ENCODE measurements at places on chromosomes 1 and 21.

DNA sequence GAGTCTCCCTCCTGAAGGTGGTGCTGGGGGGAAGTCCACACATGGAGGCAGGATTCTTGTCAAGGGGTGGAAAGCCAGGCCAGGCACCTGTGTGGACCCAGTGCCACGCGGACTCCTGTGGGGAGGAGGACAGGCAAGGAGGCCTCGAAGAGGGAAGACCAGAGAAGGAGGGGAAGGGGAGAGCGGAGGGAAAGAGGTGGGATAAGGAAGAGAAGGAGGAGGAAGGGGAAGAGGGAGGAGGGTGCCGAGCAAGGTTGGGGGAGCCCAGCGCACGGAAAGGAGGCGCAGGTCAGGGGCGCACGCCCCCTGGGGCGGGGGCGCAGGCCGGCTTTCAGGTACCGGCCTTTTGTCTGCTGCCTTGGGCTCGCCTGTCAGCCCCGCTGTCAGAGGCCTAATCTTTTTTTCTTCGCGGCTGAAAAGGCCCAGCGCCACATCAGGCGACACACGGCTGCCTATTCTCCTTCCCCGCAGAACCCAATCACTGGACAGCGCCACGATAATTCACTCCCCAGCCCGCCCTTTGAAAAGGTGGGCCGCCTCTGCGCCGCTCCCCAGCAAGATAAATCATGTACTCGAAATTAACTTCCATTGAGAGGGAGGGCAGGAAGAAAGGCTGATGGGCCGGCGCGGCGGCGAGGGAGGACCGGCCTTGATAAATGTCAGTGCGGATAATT is 42.5 kb downstream of the PRDM16 start:
- peak; percentile 53 for DNase-seq

DNA sequence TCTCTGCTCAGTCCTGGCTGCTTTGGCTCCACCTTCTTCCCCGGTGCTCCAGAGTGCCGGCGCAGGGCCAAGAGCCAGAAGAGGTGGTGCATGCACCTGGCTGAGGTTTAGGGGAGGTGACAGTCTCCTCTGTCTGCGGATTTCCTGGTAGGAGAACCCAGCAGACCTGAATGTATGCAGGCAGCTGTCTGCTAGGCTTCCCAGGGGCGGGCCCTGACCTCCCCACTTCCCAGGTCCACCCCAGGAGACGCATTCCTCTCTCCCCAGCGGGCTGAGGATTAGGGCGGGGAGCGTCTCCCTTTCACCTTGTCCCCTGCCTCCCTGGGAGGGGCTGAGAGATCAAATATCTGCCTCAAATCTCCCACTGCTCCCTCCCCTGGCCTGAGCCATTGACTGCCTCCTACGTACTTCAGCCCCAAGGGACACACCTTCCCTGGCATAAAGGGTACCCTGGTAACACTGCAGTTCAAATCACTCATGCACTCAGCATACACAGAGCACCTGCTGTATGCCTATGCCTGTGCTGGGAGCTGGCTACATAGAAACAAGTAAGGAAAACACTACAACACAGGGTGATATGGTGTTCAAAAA is 27.5 kb downstream of the DMBX1 start:
- DNase-seq = no peak

DNA sequence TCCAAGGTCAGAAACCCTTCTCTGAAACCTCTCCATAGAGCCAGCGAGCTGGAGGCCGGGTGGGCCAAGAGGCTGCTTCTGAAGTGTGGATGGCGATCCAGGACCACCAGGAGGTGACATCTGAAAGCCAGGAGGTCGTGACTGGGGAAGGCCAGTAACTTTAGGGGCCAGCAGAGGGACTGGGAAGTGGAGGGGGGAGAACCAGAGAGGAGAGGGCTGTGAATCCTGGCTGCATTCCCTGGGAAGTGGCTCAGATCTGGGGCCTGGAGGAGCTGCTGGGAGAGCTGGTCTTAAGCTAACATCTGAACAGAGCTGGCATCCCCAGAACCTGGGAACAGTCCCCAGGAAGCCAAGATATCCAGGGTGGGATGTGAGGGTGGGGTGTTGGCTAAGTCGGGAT is 11.3 kb upstream of the EPHA8 start:
- no peak for DNase-seq

DNA sequence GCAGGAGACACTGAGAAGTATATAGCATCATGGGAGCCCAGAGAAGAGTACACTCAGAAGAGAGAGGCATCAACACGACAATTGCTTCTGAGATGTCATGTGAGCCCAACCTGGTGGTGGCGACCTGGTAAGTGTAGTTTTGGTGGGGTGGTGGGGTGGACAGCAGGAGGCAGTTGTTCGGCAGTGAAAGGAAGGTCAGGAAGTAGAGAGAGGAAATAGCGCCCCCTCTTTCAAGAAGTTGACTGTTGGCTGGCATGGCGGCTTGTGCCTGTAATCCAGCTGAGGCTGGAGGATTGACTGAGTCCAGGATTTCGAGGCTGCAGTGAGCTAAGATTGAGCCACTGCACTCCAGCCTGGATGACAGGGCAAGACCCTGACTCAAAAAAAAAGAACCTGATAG is 12.6 kb downstream of the RSPO1 start:
- DNase-seq = no peak

GRCh38 chr1:201251411-201251810 is 31.9 kb upstream of the PKP1 start:
- DNase-seq = no peak

DNA sequence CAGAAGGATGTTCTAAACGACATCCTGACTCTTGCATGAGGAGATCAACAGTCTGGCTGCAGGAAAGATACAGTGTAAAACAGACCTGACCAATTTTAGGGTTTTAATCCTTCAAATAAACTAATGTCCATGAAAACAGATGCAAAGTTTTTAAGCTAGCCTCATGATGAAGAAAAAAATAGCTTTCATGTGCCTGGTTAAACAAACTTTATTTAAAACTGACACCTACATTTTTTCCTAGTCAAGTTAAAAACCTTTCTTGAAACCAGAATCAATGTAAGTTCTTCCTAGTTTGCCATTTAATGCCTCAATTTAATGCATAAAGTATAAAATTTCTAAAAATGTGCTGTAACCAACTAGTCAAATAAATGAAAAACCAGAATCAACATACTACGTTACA is 2.9 kb downstream of the WDR26 start:
- no peak for DNase-seq

DNA sequence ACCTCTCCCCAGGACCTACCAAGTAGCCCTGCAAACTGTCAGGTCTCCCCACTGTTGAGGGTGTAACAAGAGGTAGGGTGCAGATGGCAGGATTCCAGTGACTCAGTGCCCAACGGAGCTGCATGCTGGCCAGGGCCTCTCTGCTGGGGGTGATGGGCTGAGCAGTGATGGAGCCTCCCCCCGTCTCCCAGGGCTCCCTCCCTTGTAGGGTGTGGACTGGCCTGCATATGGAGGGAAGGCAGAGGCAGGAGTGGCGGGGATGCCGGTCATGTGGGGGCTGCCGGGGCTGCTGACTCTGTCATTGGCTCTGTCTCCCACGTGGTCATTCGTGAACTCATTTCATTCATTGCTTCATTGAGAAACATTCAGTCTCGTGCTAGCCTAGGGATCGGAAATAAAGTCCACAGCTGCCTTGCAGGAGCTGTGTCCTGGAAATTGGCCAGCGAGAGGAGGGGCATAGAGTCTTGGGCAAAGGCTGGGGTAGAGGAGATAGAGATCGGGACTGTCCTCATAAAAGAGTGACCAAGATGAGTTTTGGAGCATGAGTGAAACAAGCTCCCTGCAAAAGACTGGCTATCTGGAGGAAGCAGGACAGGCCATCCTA is 22.9 kb upstream of the DISP3 start:
- no peak for DNase-seq

DNA sequence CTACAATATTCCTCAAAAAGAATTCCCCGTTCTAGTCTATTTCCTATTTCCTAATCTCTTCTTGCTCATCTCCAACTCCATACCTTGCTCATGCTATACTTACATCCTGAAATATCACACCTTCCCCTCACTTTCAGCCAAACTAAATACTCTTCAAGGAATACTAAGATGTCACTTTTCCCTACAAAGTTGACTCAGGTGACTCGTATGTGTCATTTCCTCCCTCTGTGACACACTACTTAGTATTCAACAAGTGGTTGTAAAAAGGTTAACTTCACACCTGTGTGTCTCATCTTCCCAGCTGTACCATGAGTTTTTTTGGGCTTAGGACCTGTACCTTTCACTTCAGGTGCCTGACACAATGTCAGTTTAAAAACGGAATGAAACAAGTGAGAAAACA is 81.9 kb upstream of the LBR start:
- DNase-seq = no peak

DNA sequence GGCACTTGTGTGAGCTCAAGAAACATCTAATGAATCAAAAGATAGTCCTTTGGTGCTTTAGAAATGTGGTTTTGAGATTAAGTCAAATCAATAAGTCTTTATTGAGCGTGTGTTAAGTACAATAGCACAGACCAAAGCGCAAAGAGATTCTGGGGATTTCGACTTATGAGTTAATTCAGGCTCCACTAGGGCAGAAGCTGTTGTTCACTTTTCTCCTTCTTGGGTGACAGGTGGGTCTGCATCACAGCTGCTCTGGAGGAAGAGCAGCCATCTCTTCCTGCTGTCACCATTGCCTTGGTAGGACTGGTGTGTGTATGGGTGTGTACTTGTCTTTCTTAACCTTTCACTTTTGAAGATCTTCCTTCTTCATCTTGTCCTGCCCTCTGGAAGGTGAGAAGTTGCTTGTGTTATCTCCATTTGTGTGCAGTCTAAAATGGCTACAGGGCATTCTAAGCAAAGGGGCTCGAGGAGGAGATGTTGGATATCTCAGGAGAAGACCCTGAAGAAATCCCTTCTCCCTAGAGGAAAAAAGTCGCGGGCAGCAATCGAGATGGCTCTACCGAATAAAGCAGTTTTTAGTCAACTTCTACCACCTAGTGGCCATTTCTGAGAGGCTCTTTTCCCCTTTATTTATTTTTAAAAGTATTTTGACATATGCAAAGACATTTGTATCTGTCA is 22.9 kb upstream of the DISC1 start:
- DNase-seq = peak; percentile 53

GRCh38 chr1:46528297-46528955 is 23.0 kb downstream of the KNCN start:
- no peak for DNase-seq

DNA sequence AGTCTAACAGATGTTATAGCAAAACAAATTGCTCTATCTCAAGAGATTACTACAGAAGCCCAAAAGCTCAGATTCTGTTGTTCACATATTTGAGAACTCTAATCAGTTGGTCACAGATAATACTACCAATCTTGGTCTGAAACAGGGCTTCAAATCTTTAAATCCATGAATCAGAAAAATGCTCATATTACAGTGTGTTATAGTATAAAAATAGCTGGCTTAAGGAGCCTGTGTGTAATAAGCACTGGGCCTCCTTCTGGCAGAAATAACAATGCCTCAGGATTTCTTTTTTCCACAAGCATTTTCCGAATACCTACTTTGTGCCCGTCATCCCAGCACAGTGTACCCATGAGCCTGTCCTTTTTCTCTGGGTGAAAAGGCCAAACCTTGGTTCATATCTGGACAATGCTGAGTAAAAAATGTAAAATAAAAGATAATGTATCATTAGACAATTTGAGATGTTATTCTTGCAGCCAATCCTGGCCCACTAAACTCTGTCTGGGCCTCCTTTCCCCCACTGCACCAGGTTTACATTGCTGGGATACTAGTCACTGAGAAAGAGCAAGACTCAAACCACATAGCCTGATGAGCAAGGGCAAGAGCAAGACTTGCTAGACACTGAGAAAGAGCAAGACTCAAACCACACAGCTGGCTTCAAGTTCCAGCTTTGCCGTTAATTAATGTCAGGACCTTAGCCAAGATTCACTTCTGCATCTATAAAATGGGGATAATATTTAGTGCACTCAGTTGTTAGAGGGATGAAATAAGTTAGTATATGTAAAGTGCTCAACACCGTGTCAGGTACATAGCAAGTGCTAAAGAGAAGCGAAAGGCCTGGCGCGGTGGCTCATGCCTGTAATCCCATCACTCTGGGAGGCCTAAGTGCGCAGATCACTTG is 17.0 kb upstream of the ADAR start:
- DNase-seq = no peak

- DNase-seq = no peak
These were observed 23.1 kb upstream of the TNFRSF1B start for GRCh38 chr1:12143631-12144155.

GRCh38 chr1:81690676-81691453 is 109.9 kb upstream of the ADGRL2 start:
- no peak for DNase-seq

DNA sequence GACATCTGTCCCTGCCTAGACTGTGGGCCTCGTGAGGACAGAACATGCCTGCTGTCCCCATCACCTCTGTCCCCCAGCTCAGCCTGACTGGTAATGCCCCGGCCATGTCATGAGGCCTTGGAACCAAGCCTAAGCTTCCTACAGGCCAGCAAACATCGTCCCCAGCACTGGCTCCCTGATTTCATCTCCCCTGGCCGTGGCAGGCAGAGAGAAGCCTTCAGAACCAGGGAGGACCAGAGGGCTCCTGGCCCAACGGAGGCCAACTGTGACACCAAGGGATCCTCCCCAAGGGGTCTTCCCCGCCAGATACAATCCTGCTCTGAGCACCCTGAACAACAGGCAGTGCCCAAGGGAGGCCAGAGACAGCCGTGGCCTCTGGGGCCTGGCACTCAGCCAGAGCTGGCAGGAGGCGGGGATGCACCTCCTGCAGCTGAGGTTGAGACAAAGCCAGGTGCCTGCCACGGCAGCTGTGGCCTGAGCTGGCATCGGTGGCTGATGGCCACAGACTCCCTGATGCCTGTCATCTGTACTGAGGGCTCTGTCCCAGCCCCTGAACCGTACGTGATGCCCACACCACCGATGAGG is 9.9 kb upstream of the NPHP4 start:
- DNase-seq = no peak

GRCh38 chr1:33237579-33237978 is 18.7 kb upstream of the ZNF362 start:
- DNase-seq = no peak

DNA sequence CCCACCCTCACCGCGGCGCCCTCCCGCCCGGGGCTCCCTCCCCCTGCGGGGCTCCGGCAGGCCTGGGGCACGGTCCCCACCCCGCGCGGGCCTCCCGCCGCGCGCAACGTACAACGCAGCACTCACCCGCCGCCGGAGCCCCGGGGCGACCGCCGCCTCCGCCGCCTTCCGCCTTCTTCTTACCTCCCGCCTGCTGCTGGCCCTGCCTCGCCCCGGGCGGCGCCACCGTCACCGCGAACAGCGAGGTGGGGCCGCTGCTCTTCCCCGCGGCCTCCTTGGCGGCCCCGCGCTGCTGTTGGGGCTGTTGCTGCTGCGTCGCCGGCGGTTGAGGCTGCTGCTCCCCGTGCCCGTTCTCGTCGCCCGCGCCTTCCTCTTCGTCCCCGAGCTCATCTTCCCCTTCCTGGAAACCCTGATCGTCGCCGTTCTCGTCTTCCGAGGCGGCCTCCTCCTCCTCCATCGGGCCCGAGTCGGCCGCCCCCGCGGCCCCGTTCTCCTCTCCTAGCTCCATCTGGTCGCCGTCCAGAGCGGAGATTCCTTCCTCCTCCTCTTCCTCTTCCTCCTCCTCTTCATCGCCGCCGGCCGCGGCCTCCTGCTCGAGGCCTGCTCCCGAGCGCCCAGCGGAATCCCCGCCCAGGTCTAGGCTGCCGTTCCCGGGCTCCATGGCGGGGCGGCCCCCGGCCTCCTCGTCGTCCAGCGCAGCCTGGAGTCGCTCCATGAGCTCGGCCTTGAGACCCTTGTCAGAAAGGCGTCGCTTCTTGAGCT is 671 bp downstream of the HNRNPU start:
- peak; percentile 81 for DNase-seq

- no peak for DNase-seq
These were observed 59.3 kb downstream of the ACP6 start for GRCh38 chr1:147611021-147611426.
